Lung microvascular endothelial cell (primary cell): ENCODE measurements at places on chromosomes 4 and X. TPM values are rescaled to one million over a fixed set of nuclear protein-coding genes. Genes with fewer than 3 reads are reported as not detected.

CXCL5 gene
- total RNA-seq, result under 0.01 and 0.22 TPM in 2 replicates

FDCSP gene
- not detected in 2 replicates for total RNA-seq

NAA11 gene
- total RNA-seq, result not detected in 2 replicates

NOX1 gene
- total RNA-seq, result not detected in 2 replicates

CENPVL2 gene
- total RNA-seq, result not detected in 2 replicates

TRIM61 gene
- total RNA-seq, result not detected in 2 replicates

VSIG1 gene
- 0.20 and 0.65 TPM in 2 replicates for total RNA-seq

ARHGEF6 gene
- total RNA-seq, result 5.9 and 12.7 TPM in 2 replicates
